ENCODE measurements at places on chromosomes 7 and 10.

- no peak for DNase-seq
Measured at GRCh38 chr10:78545756-78546155, 512.1 kb downstream of the RPS24 start.

- DNase-seq: no peak
Measured at GRCh38 chr7:68256295-68256694, 1259.7 kb downstream of the TYW1 start.

DNA sequence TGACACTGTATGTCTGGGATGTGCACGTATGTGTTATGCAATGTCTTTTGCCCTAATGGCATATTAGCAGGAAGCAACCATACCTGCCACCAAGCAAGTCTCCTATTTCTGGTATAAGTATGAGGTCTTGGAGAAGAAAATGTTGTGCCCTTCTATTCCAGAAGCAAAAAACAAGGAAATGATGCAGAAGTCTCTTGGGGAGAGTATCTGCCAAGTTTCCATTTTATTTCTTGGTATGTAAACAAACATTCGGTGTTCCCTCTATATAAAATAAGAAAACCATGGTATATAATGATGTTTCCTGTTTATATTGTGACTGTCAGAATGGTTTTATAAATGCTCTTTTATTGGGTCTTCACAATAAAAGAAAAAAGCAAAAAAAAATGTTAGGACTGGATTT, 19.3 kb upstream of the MYO3A start:
- DNase-seq: no peak

GRCh38 chr7:35701287-35701900, 6.5 kb upstream of the HERPUD2 start:
- DNase-seq: no peak
